Activated CD4-positive, CD25-positive, alpha-beta regulatory T cell treated with anti-CD3 and anti-CD28 coated beads, Interleukin-2, amount 50 U/mL, for 24 hours (primary cell): ENCODE measurements at places on chromosomes 3 and 15.

DNA sequence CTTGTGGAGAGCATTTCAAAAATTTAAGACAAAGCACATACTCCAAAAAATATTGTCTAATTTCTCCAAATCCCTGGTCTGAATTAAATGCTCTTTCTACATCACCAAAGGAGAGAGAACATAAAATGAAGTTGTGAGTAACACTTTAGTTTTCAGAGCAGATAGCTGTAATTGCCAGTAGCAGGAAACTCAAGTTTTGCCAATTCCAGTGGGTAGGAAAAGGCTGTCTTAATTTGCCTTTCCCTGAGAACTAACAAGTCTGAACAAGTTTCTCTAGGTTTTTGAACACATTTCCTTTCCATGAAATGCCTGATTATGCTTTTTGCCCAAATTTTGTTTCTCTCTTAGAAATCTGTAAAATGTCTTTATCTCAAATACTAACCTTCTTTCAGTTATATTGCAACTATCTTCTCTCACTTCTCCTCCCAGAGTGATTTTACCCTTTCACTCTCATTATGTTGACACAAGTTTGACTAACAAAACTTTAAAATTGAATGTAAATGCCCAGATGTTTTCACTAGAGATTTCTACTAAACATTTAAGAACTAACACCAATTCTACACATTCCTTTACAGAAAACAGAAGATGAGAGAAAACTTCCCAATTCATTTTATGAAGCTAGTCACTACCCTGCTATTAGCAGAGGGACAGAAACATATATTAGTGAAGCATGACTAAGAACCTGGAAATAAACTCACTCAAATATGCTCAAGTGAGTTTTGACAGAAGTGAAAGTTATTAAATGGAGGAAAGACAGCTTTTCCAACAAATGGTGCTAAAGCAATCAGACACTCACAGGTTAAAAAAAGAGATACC, 38.4 kb downstream of the RFX7 start:
- no peak for ATAC-seq

GRCh38 chr3:65560133-65560532, 478.6 kb downstream of the MAGI1 start:
- ATAC-seq, result no peak

GRCh38 chr3:37935756-37936666, 54.6 kb upstream of the VILL start:
- ATAC-seq, result no peak

DNA sequence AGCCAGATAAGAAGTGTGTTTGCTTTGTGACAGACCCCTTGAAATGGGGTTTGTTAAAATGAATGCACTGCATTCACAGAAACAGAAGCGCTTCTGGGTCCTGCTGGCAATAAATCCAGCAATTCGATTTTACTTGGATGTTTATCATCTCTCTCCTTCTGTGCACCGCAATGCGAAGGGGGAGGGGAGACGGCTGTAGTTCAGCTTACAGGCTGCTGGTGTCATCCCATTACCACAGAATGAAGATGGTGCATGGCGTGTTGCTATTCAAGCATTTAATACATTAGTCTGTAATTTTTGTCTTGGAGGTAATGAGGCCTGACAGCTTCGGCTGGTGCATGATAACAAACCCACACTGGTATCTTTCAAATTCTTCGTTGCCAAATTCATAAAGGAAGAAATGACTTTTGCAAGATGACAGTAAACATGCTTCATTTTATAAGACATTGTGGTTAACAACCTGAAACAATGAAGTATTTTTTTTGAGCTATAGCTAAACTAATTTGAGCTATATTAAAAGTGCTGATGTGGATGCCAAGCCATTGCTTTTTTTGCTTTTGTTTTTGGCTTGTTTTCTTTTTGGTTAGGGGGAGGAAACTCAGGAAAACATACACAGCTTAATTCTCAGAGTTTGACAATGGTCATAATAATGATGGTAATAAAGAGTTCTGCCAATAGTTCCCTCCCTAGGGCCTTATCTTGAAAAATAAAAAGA, 418.3 kb downstream of the OTOL1 start:
- no peak for ATAC-seq

- ATAC-seq, result no peak
These were observed 169.2 kb downstream of the UBE2E2 start for GRCh38 chr3:23372285-23372684.

DNA sequence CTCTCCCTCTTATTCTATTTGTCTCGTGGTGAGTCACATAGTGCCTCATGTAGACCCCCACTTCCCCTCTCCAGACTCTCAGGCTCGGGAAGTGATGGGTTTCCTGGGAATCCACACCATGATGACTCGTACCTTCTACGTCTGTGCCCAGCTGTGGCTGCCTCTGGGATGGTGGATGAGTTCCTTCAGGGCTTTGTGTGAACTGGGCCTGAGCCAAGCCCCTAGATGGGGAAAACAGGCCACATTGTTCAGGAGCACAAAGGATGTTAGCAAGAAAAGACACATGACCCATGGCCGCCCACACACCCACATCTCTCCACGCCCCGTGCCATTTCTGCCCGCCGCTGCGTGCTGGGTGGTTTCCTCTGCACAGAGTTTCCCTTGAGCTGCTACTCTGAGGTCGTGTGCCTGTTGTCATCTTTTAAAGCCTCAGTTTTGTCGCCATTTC, 10.5 kb downstream of the ISG20 start:
- ATAC-seq, result peak; percentile 93

GRCh38 chr3:197564097-197564843, 8.5 kb upstream of the BDH1 start:
- ATAC-seq, result no peak

- no peak for ATAC-seq
These were observed 36.0 kb upstream of the RASA2 start for GRCh38 chr3:141450727-141451375.

- no peak for ATAC-seq
These were observed 269.4 kb upstream of the TTC14 start for GRCh38 chr3:180332608-180333007.

- ATAC-seq, result no peak
These were observed 180.0 kb downstream of the CBLB start for GRCh38 chr3:105688821-105689220.

DNA sequence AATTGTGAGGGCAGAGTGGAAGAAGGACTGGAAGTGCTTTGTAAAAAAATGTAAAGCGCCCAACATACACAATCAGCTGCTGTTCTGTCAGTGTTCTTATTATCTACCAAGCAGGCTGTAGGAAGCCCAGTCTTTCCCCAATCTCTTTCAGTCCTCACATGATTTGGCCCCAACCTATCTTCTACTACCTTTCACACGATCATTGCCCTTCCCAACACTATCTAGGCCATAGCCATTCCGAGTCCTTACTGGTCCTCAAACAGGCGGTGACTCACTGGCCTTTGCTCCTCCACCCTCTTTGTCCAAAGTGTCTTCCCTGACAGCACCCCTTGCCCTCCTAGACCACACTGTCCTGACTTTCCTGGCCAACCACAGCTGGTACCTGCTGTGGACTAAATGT, 861 bp upstream of the RFT1 start:
- ATAC-seq, result no peak

- no peak for ATAC-seq
These were observed 201.4 kb downstream of the IL5RA start for GRCh38 chr3:2908693-2909351.

GRCh38 chr3:56415652-56416051, 52.6 kb downstream of the ERC2 start:
- no peak for ATAC-seq

DNA sequence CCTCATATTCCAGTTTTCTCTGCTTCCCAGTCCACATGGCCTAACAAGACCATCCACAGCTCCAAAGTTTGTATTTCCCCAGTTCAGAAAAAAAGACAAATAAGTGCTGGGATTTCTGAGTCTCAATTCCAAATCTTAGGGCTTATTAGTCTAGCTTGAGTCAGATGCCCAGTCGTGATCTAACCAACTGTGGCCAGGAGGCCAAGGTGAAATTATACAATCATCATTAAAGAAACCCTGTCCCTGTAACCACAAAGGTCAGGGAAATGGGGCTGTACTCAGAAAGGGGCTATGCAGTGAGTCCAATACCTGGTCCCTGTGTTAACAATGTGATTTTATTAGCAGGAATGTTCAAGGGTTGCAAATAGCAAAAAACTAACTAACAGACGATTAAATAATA, 40.5 kb upstream of the MITF start:
- ATAC-seq, result no peak

GRCh38 chr3:186178412-186178811, 69.5 kb upstream of the ETV5 start:
- ATAC-seq, result no peak

- no peak for ATAC-seq
These were observed 9.9 kb downstream of the KY start for GRCh38 chr3:134640872-134641470.

DNA sequence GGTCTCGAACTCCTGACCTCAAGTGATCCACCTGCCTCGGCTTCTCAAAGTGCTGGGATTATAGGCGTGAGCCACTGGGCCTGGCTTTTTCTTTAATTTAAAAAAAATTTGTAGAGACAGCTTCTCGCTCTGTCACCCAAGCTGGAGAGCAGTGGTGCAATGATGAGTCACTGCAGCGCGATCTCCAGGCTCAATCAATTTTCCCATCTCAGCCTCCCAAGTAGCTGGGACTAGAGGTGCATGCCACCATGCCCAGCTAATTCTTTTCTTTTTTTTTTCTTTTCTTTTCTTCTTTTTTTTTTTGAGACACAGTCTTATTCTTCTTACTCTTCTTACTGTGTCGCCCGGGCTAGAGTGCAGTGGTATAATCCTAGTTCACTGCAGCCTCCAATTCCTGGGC, 19.8 kb downstream of the TUBGCP4 start:
- ATAC-seq, result no peak

- no peak for ATAC-seq
These were observed 120.7 kb downstream of the EEFSEC start for GRCh38 chr3:128273841-128274573.

DNA sequence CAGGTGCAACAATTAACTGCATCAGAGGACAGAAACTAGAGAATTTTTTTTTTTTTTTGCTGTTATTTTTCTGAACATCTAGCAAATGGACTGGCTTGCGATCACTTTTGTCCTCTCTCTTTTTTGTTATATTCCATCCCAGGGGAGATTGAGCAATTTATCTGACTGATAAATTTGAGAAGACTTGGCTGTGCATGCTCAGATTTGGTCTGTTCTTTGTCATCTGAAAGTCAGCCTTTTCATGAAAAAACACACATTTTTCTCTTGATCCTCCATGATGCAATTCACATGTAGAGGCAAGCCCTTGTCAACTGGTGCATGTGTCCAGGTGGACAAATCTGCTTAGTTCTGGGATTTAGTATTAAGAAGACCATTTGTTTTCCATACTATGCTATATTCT, 309.3 kb downstream of the LRRC3B start:
- no peak for ATAC-seq

GRCh38 chr3:78721771-78722543, 1045.8 kb downstream of the ROBO1 start:
- ATAC-seq, result no peak

GRCh38 chr3:171428321-171428787, 31.9 kb downstream of the TNIK start:
- ATAC-seq, result no peak

DNA sequence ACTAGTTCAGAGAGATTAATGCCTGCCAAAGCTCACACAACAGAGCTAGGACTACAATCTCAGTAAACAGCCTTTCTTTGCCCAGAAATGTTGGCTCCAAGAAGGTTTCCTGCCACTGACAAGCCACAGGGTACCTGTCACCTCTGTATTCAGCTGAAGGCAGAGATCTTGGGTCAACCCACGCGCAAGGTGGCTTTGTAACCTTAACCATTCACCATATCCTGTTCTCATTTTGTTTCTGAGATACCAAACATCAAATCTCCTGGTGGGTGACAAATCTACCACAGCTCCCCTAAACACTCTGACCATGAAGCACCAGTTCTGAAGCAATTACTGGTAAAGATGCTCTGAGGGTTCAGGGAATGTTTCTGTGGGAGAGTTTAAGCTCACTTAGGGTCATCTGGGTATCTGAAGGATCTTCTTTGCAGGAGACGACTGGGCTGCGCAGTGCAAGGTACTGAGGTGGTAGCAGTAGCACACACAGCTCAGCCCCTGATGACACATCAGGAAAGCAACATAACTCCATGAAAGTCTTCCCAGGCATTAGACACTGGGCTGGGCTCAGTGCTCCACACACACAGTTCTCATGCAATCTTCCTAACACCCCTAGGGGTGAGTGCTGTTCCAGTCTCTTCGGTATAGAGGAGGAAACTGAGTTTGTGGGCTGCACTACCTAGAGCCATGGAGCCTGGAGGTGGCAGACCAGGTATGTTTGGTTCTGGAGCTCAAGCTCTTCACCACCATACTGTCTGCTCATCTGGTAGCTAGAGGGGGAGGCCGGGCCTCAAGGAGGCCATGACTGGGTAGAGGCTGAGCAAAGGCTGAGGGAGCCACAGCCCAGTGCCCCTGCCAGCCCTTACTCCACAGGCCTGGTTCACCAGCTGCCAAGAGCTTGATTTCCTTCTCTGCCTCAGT, 7.7 kb downstream of the CXCR6 start:
- ATAC-seq, result peak; percentile 72

DNA sequence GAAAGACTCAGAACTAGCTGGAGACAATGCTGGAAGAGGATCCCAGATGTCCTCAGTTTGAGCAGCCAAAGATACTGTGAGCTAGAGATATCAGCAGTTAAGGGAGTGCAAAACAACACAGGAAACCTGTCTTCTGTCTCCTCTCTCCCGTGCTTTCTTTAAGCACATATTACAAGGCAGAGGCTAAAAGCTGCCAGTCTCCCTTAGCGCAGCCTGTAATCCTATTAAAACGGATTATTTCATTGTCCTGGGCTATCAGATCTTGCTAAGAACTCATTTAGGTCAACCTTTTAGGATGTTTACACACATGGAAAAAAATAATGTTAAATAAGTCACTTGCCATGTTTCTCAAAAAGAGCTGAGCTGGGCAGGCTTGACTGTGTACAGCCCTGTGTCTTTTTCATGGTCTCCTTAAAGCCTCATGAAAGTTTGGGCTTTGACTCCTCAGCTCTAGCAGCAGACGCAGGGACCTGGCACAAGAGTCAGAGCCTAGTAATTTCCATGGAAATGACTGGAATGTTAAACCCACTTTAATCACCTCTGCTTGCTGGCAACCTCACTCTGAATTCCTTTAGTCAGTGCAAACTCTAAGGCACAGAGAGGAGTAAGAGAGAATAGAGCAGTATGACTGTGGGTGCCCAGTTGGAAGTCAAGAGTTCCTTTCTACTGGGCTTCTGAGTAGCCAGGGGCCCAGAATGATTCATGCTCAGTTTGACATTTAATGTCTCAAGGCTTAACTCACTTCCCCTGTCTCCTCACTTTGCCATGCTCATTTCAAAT, 491.9 kb downstream of the NTRK3 start:
- no peak for ATAC-seq

DNA sequence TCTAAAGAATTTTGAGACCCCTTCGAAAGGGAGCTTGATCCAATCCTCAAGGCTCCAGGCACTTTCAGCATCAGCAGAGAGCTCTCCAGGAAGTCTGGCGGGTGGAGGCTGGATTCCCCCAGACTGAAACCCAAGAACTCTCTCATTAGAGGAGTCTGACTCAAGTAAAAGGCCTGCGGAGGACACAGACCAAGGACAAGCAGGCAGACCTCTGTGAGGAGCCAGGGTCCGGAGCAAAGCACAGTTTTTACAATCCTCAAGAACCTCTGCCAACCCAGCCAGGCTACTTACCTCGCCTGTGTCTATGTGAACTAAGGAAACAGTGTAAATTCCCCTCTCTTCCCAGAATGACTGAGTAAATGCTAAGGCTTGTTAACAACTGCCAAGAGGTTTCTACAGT, 86.2 kb downstream of the FBN1 start:
- no peak for ATAC-seq
